GM06990 (cell line): ENCODE measurements at places on chromosomes 1 and 21.

DNA sequence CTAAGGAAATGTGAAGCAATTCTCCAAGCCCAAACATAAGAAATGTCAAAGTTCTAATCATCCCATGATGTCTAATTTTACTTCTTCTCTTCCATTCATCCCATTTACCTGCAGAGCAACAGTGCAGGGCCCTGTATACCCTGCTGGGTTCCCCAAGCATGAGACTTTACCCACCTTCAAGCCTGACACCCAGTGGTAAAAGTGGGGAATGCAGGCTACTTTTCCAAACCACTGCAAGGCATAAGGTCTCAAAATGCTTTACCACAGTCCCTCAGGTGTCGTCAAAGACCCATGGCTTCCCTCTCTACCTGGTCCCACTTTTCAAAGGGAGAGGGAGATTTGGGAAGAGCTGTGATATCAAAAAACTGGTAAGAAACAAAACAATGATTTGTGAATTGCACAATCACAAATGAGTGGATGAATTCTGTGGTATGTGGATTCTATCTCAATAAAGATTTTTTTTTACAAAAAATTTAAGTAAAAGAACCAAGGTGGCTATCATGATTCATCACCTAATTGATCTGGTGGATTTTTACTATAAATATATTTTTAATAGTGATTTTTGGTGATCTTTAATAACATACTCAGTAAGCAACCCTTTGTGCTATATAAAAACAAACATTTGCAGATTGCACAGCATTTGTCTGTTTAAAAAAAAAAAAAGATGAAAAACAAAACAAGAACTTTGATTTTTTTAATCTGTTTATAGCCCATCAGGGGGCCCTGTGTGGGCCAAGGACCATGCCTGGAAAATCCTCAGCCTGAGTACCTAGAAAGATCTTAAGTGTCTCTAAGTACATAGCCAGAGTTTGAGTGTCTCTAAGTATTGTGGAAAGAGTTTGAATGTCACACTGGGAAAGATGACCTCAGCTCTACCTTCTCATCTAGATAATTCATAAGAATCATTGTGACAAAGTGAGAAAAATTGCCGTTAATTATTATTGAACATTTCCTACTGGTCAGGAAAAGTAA is 73.1 kb upstream of the GJB5 start:
- no peak for DNase-seq

DNA sequence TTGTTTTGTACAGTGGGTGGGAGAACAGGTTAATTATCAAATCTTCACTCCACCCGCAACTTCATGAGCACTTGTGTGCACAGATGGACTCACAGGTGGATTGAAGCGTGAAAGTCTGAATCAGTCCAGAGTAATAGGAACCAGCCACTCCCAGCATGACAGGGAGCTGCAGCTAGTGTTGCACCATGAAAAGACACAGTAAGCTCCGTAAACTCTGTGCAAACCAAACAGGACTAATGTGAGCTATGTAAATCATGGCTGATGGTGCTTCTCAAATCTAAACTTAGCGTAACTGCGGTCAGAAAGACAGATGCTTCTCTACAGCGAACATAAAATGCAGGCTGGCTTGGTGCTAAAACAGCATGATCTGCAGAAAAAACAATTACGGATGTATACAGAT is 114.4 kb downstream of the CENPF start:
- no peak for DNase-seq

- DNase-seq, result no peak
Observed at GRCh38 chr21:33374080-33374449, 29.1 kb upstream of the IFNGR2 start.

DNA sequence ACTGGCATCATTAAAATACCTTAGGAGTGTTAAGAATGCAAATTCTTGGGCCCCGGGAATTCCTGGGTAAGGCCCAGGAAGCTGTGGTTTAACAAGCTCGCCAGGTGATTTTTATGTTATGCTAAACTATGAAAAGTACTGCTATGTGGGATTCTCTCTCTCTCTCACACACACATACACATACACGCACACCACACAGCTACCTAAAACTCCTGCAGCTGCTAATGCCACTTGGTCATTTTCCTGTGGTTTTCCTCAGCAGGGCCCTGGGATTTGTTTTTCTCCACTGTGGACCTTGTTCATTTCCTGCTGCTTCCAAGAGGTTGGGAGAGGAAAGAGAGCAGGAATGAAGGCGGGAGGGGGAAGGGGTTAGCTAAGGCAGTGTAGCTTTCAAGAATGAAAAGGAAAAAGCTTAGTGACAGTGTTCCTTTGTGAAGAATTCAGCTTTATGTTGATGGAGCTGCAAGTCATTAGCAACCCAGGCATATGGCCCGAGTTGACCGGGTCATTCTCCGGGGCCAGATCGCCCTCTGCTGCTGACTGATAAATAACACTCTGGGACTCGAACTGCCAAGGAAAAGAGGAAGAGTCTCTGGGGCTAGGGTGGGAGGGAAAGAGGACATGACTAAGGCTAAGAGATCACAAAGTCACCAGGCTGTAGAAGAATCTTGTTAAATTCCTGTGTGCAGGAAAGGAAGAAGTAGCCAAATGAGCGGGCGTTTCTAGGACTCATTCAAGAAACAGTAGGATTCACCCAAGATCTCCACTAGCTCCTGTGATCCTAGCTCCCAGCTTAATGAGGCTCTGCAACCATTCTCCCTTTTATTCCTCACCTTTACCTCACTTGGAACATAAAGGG is 30.5 kb upstream of the LRIG2 start:
- peak; percentile 68 for DNase-seq

DNA sequence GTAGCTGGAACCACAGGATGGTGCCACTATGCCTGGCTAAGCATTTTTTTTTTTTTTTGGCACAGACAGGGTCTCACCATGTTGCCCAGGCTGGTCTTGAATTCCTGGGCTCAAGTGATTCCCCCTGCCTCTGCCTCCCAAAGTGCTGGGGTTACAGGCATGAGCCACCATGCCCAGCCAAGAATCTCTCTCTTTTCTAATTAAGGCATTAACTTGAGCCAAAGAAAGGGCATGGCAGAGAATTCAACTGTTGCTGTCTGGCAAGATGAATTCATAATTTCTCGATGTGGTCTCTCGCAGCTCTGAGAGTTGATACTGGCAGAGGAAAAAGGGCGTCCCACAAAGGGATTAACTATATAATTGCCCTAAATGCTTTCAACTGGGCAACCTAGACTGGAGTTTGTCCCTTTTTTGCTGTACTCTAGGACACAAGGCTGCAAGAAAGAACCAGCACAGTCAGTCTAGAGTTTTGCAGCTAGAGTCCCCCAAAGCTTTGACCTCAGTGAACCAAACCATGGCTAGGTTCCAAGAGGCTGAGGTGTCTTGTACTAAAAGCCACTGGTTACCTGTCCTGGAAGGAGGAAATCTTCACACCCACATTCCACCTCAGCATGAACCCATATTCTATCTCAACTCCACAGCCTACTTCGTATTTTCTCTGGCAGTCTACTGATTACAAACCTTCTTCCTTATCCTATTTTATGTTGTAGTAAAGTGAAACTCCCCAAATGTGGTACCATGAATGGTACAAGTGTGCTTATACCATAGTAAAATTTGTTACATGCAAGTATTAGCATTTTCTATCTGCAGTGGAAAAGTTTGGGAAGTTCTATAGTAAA is 51.2 kb downstream of the OPTC start:
- no peak for DNase-seq

DNA sequence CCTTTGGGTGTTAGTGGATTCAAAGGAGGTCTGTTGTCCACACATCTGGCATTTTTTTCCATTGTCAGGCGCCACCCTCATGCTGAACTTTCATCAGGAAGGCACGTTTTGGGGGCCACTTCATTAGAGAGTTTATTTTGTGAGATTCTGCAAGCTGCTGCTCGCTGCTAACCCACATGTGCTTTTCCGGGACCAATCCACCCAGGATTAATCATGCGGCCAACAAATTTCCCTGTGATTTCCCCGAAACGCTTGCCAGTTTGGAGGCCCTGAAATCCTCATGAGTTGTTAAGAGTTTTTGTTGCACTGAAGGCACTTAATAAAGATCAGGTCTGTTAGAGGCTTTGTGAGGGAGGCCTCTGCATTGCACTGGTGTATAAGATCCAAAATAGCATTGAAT is 2.4 kb downstream of the PDPN start:
- DNase-seq, result no peak
